ENCODE measurements at places on chromosomes 13 and 19. TPM values are rescaled to one million over a fixed set of nuclear protein-coding genes. Genes with fewer than 3 reads are reported as not detected.

DNA sequence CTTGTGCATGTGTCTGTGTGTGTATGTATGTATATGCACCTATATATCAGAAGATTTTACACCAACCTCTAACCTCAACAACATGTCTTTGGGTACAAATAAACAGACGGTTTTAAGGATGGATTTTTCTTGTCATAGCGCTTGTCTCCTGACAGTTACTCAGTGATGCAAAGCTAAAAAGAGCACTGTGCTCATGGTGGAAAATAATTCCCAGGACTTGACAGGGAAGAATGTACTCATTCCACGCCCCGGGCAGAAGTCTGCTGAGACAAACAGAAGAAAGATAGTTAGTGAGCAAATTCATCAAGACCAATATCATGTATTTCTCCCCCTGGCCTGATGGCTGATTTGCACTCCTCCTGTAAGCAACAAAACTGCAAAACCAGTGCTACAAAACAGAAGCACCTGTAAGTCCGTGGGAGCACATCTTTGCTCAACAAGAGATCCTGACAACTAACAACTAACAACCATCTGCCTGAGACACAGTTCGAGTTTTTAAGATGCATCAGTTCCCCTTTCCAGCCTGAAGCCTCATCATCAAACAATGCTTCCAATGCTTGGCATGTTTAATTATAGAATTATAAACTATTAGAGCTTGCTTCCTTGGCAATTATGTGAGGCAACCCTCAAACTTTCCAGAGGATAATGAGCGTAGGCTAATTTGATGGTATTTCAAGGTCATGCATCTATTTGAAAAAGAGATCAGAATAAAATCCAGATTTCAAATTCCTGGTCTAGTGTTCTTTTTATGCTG is 812.7 kb upstream of the MIR17HG start:
- no peak overlapping the region for H3K27ac ChIP-seq
- no peaks in the 10 kb centered on the region for H3K4me1 ChIP-seq
- no peaks in the 10 kb centered on the region for H3K27me3 ChIP-seq
- DNase-seq = no peak

DNA sequence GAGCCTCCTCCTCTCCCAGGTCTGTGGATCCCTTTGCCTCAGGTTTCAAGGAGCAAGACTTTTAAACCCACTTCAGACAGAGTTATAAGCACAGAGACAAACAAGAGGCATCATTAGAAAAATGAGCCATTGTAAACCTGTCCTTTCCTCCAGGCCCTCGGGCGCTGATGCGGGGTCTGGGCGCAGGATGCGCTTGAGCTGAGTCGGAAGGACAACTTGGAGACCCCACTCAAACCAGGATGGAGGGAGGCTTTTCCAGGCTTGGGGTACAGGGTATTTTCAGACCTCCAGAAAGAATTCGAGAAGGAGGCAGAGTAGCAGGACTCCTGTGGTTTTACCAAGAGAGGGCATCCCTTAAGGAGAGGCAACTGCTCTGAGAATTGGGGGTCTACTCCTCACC is 155.6 kb downstream of the NUFIP1 start:
- H3K36me3 ChIP-seq = no peaks in the 10 kb centered on the region
- H3K27ac ChIP-seq = no peak overlapping the region
- no peak overlapping the region for H3K4me3 ChIP-seq
- no peak for DNase-seq
- no peaks in the 10 kb centered on the region for H3K4me1 ChIP-seq
- no peaks in the 10 kb centered on the region for H3K27me3 ChIP-seq

DNA sequence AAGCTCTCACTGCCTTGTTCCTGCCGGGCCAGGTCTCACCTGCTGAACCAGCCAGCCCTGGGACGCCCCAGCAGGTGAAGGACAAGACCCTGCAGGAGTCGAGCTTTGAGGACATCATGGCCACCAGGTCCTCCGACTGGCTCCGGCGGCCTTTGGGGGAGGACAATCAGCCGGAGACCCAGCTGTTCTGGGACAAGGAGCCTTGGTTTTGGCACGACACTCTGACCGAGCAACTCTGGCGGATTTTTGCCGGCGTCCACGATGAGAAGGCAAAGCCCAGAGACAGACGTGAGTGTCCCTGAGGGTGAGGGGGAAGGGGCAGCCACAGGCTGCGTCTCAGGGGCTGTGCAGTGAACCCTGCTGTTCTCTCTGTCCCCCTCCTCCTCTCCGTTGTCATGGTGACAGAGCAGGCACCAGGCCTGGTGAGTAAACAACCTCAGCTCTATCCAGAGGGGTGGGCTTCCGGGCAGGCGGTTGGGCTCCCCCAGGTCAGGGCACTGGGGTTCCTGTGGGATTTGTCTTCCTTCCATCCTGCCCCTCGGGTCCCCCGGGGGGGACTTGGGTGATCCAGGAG is 9.7 kb downstream of the TLE6 start:
- no peaks in the 10 kb centered on the region for H3K36me3 ChIP-seq
- no peak for DNase-seq
- peaks cover 25% of the 10 kb centered on the region for H3K4me1 ChIP-seq
- no peaks in the 10 kb centered on the region for H3K27me3 ChIP-seq
- H3K27ac ChIP-seq = no peak overlapping the region
- no peak overlapping the region for H3K4me3 ChIP-seq

- H3K27ac ChIP-seq = peak overlapping the region; percentile 86
- peak; percentile 84 for DNase-seq
- peak overlapping the region; percentile 98 for H3K4me3 ChIP-seq
- no peaks in the 10 kb centered on the region for H3K36me3 ChIP-seq
- H3K27me3 ChIP-seq = no peaks in the 10 kb centered on the region
These were observed 1.2 kb downstream of the TBC1D4 start for GRCh38 chr13:75480671-75481175.

DNA sequence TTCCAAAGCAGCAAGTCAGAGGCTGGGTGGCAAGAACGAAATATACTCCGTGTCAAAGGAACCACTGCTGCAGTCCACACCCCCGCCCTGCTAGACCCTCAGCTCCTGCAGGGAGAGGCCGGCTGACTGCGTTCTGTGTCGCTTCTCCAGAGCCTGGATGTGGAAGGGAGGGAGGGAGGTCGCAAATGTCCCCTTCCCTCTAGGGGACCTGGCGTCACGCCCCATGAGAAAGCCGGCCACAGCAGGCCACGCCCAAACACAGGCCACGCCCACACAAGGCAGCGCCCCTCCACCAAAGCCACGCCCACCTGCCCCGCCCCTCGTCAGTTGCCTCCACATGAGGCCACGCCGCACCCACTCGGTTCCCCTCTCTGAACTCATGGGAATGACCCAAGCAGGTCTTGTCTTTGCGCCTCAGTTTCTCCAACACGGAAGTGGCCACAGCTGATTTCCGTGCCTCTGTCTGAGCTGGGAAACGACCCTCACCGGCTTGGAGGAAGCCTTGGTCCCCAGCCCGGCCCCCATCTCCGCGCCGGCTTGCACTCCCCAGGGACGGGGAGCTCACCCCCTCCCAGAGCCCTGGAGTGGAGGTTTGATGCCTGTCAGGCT is 38.4 kb upstream of the TCF3 start:
- no peaks in the 10 kb centered on the region for H3K27me3 ChIP-seq
- no peaks in the 10 kb centered on the region for H3K36me3 ChIP-seq
- no peaks in the 10 kb centered on the region for H3K4me1 ChIP-seq
- no peak overlapping the region for H3K27ac ChIP-seq

DNA sequence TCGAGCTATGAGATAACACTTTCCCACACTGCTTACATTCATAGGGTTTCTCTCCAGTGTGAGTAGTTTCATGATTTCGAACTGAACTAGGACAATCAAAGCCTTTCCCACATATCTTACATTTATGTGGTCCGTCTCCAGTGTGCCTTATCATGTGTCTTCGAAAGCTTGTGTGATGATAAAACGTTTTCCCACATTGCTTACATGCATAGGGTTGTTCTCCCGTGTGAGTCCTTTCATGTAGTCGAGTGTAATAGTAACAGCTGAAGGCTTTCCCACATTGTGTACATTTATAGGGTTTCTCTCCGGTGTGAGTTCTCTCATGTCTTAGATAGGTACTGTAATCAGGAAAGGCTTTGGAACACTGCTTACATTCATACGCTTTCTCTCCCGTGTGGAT is 16.3 kb downstream of the ZNF823 start:
- no peak overlapping the region for H3K4me3 ChIP-seq
- DNase-seq = no peak
- no peaks in the 10 kb centered on the region for H3K27me3 ChIP-seq
- peaks cover 11% of the 10 kb centered on the region for H3K36me3 ChIP-seq

The MRPL34 gene
- total RNA-seq = 47.7 TPM

The ATXN8OS gene
- total RNA-seq = not detected

The HSH2D gene
- 9.6 TPM for total RNA-seq

The C19orf33 gene
- 2.6 TPM for total RNA-seq

The KANK3 gene
- 9.1 TPM for total RNA-seq

The MPHOSPH8 gene
- total RNA-seq = 23.4 TPM

Measured in body of pancreas (tissue), 4 donors.